Heart left ventricle (tissue), 16 donors: ENCODE measurements at places on chromosomes 1 and 21. TPM values are rescaled to one million over a fixed set of nuclear protein-coding genes. Genes with fewer than 3 reads are reported as not detected.

FCGR1A gene
- total RNA-seq, result 2.0 TPM

GRCh38 chr1:89692601-89693521, 59.9 kb downstream of the LRRC8C start:
- DNase-seq, result peak; percentile 47

RABGAP1L gene
- 195 TPM for total RNA-seq

DNA sequence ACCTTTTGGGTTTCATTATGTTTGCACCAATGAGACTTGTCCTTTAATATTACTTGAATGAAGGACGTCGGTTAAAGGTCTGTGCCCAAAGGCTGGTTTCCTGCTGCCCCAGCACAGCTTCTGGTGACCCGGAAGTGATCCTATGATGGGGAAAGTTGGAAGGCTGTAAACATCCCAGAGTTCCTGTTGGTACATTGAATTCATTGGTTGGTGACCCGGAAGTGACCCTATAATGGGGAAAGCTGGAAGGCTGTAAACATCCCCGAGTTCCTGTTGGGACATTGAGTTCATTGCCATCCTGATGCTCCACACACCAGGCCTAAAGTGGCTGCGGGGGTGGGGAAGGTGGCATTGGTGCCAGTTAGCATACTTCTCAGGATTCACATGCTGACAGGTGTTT, 187.3 kb downstream of the RYR2 start:
- DNase-seq, result no peak

GRCh38 chr1:173525926-173526325, 48.8 kb downstream of the PRDX6 start:
- DNase-seq, result no peak

GJA9 gene
- not detected for total RNA-seq

DNA sequence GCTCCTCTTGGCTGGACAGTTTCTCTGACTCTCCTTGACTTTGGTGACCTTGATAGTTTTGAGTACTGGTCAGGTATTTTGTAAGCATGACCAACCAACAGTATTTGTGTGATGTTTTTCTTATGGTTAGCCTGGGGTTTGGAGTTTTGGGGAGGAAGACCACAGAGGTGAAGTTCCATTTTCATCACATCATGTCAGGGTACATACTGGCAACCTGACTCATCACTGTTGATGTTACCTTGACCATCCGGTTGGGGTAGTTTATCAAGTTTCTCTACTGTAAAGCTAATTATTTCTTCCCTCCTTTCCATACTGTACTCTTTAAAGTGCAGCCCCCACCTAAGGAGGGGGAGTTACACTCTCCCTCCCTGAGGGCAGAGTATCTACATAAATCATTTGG, 13.4 kb downstream of the OSCP1 start:
- DNase-seq, result no peak
